Stimulated activated CD4-positive, alpha-beta T cell treated with anti-CD3 and anti-CD28 coated beads, Interleukin-12 subunit alpha, Interleukin-12 subunit beta, amount 100 ng/mL, for 24 hours (primary cell): ENCODE measurements at places on chromosomes 4 and X.

GRCh38 chr4:169593050-169593560, 19.3 kb downstream of the NEK1 start:
- DNase-seq, result no peak

DNA sequence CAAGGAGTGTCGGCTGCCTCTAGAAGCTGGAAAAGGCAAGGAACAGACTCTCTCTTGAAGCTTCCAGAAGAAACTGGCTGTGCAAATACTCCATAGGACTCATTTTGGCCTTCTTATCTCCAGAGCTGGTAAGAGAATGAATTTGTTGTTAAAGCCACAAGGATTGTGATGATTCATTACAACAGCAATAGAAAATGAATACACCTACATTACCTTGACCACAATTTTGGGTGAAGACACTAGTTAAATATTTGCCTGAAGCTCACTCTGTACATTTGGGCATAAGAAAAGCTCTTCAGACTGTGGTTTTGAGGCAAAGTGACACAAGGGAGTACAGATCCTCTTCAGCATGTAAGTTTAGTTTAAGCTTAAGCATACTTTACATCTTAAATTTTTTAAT, 134.5 kb upstream of the TLL1 start:
- DNase-seq, result no peak

GRCh38 chr4:8324640-8325239, 55.2 kb downstream of the HTRA3 start:
- DNase-seq, result no peak

- DNase-seq, result no peak
These were observed 45.4 kb downstream of the EDNRA start for GRCh38 chr4:147526272-147526654.

GRCh38 chrX:13955975-13956374, 73.7 kb downstream of the GEMIN8 start:
- DNase-seq, result no peak

GRCh38 chrX:22164770-22165388, 107.8 kb upstream of the CBLL2 start:
- DNase-seq, result no peak

- DNase-seq, result no peak
These were observed 85.0 kb downstream of the ALPK1 start for GRCh38 chr4:112381996-112382692.

- DNase-seq, result no peak
These were observed 40.3 kb downstream of the MAML3 start for GRCh38 chr4:140113653-140114052.

- no peak for DNase-seq
These were observed 33.9 kb downstream of the TRPC5 start for GRCh38 chrX:112048707-112049106.

DNA sequence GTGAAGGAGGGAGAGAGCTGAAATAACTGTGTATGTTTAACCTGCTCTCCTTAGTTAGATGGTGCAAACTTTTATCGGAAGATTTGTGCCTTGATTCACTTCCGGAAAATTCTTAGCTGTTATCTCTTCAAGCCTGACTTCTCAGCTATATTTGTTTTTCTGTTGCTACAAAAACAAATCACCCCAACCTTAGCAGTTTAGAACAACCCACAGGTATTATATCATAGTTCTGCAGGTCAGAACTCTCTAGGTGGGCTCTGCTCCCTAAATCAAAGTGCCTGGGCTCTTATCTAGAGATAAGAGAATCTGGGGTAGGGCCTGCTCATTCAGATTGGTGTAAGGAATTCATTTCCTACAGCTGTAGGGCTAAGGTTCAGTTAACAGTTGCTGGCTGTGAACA, 15.1 kb upstream of the CEP135 start:
- no peak for DNase-seq
